ENCODE measurements at places on chromosomes 2 and 18. TPM values are rescaled to one million over a fixed set of nuclear protein-coding genes. Genes with fewer than 3 reads are reported as not detected.

DNA sequence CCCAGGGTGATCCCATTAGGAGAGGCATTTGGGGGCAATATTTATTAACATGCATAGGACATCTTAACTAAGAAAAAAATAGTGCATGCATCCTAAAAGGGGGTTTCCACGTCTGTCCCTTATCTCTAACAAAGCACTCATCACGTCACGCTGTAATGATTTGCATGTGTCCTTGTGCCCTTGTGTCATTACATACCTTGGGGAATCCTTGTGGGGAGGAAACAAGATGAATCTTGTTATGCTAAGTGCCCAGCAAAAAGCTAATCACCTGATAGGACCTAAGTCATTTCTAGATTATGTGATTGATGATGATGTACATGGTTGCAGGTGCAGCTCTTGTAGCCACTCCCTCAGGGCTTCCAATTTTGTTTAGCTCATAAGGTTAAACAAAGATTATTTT is 250.9 kb downstream of the FBXO15 start:
- no peaks in the 10 kb centered on the region for H3K4me1 ChIP-seq
- H3K4me3 ChIP-seq, result no peak overlapping the region
- no peak overlapping the region for H3K27ac ChIP-seq
- no peak for DNase-seq

DNA sequence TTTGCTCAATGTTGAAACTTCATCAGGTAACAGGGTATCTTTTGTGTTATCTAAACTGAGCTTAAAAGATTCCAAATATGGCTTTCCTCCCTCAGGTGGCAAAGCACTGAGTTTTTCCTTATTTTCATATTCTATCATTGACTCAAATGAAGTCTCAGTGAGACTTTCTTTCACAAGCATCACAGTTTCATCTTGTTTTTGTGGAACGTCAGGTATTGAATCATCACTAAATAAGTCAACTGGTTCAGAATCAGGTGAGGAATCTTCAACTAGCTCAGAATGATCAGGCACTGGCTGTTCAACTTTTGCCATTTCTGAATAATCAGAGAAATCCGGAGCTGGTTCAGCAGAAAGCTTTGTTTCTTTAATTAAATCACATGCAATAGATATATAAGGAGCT is 24.6 kb downstream of the RTN4 start:
- no peaks in the 10 kb centered on the region for H3K4me1 ChIP-seq
- no peaks in the 10 kb centered on the region for H3K36me3 ChIP-seq
- no peaks in the 10 kb centered on the region for H3K27me3 ChIP-seq
- H3K4me3 ChIP-seq, result no peak overlapping the region
- no peak overlapping the region for H3K27ac ChIP-seq

DNA sequence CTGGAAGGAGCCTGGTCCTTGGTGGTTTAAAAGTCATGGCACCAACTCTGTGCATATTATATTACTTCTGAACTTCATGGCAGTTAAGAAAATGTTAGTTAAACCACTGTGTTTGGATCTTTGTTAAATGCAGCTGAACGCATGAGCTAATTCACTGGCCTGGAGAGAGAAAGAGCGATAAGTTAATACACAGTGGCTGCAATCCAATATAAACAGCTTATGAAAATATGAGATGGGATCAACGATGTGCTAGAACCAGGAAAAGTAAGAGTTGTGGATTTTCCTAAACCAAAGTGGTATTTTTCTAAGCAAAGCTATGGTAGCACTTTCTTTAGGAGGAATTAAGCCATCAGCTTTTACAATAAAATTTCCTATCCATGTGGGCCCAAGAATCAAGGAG is 326.7 kb downstream of the MTX2 start:
- H3K36me3 ChIP-seq, result no peaks in the 10 kb centered on the region
- no peaks in the 10 kb centered on the region for H3K4me1 ChIP-seq
- no peak overlapping the region for H3K4me3 ChIP-seq
- H3K27ac ChIP-seq, result no peak overlapping the region
- no peaks in the 10 kb centered on the region for H3K27me3 ChIP-seq
- no peak for DNase-seq

DNA sequence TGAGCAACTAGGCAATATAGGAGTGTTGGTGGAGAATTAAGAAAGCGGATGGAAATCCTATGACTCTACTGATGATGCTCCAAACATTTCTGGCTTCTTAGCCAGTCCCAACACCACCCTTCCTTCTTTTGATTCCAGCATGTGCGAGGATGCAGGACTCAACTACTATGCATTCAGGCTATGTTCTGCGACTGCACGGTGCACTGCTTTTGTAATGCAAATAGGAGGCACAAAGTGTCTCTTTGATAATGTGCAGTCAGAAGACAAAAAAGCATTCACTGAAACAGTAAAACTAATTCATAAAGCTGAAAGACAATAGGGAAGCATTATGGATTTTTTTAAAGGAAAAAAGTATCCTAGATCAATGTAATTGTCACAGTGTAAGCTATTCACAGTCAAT is 106.7 kb downstream of the MEIS1 start:
- no peak overlapping the region for H3K4me3 ChIP-seq
- H3K36me3 ChIP-seq, result no peaks in the 10 kb centered on the region
- H3K27ac ChIP-seq, result no peak overlapping the region
- H3K4me1 ChIP-seq, result peaks cover 4% of the 10 kb centered on the region
- no peak for DNase-seq

- H3K4me1 ChIP-seq, result no peaks in the 10 kb centered on the region
- H3K27me3 ChIP-seq, result no peaks in the 10 kb centered on the region
- no peak overlapping the region for H3K27ac ChIP-seq
- DNase-seq, result no peak
- no peaks in the 10 kb centered on the region for H3K36me3 ChIP-seq
- H3K4me3 ChIP-seq, result no peak overlapping the region
Measured at GRCh38 chr2:239947729-239948045, 77.5 kb downstream of the NDUFA10 start.

- H3K4me3 ChIP-seq, result no peak overlapping the region
- no peaks in the 10 kb centered on the region for H3K4me1 ChIP-seq
- no peaks in the 10 kb centered on the region for H3K27me3 ChIP-seq
- no peaks in the 10 kb centered on the region for H3K36me3 ChIP-seq
- H3K27ac ChIP-seq, result no peak overlapping the region
- DNase-seq, result no peak
Measured at GRCh38 chr2:136178941-136179601, 61.1 kb upstream of the CXCR4 start.

GRCh38 chr2:168220965-168221819 is 26.2 kb downstream of the STK39 start:
- H3K27ac ChIP-seq, result no peak overlapping the region
- H3K27me3 ChIP-seq, result no peaks in the 10 kb centered on the region
- H3K4me1 ChIP-seq, result no peaks in the 10 kb centered on the region
- no peak for DNase-seq
- no peak overlapping the region for H3K4me3 ChIP-seq
- H3K36me3 ChIP-seq, result no peaks in the 10 kb centered on the region

SPR gene
- 29.9 TPM for total RNA-seq

SLC23A3 gene
- total RNA-seq, result 2.8 TPM
